Fibroblast of the aortic adventitia (primary cell): ENCODE measurements at places on chromosomes 5 and 9.

DNA sequence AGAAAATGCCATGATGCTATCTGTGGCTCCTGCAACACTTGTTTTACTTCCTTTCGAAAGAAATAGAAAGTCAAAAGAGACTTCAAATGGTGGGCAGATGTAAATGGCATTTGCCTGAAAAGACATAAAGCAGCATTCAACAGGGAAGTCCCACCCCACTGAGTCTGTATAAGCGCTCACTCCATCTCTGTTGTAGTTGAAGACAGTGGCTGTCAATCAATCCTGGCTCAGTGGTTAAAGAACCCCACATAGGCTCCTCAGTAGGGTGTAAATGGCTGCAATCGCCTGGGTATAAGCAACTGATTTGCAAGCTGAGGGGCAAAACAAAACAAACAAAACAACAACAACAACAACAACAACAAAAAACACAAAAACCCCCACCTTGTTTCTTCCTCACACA lies 158.7 kb downstream of the EFNA5 start:
- DNase-seq, result no peak

GRCh38 chr9:22307013-22307711 lies 139.5 kb upstream of the DMRTA1 start:
- DNase-seq, result peak; percentile 79

GRCh38 chr5:58922461-58923171 lies 339.7 kb downstream of the RAB3C start:
- DNase-seq, result peak; percentile 79

GRCh38 chr5:152686931-152687330 lies 281.9 kb upstream of the NMUR2 start:
- no peak for DNase-seq

DNA sequence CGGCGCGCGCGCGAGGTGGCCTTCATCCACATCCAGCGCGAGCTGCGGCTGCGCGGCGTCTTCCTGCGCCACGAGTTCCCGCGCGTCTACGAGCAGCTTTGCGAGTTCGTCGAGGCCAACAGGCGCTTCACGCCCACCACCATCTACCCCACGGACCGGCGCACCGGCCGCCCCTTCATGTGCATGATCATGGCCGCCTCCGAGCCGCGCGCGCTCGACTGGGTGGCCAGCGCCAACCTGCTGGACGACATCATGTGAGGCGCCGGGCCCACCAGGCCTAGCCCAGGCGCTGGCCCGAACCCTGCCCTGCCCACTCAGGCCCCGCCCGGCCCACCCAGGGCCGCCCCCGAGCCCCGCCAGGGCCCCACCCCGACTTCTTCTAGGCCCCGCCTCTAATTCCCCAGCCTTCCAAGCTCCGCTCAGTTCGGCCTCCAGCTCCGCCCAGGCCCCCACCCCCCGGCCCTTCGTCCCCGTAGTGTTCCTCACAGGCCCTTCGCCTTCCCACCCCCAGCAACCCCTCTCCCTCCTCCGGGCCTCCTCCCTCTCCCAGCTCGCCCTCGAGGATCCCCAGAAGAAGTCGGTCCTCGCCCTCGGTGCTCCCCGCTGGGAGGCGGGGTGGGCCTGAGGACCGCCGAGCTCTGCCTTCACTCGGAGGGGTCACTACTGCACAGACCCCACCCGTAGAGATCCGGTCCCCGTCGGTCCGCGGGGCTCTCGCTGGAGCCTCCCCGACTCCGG lies 2.0 kb upstream of the PHPT1 start:
- peak; percentile 74 for DNase-seq

DNA sequence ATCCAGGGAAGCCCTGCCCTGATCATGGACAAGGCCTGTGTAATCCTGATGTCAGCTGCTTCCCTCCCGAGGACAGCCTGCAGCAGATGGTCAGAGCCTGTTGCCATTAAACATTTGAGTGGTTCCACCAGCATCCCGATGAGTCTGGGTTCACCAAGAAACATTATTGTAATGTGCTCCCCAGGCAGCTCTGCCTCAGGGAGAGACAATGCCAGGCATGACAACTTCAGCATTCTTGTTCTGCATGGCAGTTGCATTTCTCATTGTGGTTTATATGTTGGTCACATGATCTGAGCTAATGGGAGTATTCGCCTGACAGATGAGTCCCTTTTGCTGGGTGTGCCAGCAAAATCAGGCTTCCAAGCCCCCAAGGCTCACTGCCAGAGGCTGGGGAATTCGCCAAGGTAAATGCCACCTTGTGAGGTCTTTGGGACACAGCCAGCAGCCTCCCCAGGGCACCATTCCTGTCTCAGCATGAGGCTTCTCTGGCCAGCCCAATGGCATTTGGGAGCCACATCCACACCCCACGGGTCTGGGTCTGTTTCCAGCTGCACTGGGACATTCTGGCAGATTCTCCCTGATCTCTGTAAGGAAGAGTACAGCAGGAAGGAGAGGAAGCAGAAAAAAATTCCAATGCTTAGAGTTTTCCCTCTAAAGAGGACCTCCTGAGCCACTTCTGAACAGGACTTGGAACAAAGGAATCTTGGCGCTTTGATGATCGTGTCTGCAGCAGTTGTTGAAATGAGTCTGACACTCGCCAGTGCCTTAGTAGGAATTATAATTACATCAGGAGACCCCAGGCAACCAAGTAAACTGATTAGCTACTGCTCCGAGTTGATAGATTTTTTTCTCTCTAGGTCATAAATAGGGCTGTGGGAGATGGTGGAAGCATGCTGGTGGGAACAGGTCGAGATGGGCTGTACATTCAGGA lies 18.7 kb downstream of the KCNIP1 start:
- DNase-seq, result peak; percentile 39

- no peak for DNase-seq
Observed at GRCh38 chr5:97729938-97730337, 546.9 kb upstream of the RIOK2 start.

DNA sequence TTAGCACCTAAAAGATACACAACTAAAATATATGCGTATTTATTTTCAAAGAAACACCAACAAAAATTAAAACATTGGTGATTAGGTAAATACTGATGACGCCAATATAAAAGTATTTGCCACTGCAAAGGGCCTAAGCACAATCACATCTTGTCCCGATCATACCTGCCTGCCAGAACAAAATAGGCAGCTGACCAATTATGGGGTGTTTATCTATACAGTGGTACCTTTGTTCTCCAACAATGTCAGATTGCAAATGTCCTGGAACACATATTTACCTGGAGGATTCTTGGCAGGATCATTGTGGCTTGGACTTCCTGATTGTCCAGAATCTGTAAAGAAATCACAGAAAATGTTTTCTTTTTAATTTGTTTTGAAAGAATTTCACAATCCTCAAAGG lies 134.5 kb downstream of the NFIB start:
- DNase-seq, result no peak

DNA sequence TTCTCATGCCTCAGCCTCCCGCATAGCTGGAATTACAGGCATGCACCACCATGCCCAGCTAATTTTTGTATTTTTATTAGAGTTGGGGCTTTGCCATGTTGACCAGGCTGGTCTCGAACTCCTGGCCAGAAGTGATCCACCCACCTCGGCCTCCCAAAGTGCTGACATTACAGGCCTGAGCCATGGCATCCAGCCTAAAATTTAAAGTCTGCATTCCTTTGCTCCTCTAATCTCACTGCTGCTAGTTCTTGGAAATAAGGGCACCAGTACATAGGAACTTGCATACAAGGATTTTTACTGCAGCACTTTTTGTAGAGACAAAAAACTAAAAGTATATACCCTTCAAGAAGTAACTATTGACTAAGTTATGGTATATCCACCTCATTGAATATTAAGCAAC lies 20.0 kb upstream of the DCP2 start:
- peak; percentile 40 for DNase-seq

GRCh38 chr5:176359658-176360057 lies 1.9 kb downstream of the KIAA1191 start:
- no peak for DNase-seq

GRCh38 chr9:840343-840742 lies 1.2 kb upstream of the DMRT1 start:
- no peak for DNase-seq

DNA sequence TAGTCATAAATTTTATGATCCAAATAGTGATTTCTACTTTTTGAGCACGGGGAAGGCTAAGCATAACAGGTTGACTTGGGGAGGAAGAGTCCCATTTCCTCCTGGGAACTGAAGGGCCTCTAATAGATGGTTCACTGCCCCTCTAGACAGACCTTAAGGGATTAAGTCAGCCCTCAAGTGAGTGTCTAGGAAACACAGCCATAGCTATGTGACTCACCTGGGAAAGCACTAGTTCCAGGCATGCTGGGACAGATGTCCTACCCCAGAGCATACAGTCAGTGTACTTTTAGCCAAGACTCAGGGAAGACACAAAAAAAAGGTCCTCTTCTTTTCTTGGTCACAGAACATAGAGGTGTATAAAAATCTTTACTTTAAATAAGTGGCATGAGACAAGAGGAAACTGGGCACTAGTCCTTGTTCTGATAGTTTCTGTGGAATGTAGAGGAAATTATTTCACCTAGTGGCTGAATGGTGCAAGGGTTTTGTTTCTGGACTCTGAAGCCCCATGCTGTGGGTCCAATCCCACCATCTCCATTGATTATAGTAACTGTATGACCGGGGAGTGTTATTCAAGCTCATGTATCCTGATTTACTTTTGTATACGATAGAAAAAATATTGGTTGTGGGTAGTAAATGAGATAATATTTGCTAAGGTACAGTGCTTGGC lies 86.0 kb downstream of the NREP start:
- DNase-seq, result no peak

- DNase-seq, result no peak
Observed at GRCh38 chr9:90735952-90736351, 65.7 kb upstream of the SYK start.

DNA sequence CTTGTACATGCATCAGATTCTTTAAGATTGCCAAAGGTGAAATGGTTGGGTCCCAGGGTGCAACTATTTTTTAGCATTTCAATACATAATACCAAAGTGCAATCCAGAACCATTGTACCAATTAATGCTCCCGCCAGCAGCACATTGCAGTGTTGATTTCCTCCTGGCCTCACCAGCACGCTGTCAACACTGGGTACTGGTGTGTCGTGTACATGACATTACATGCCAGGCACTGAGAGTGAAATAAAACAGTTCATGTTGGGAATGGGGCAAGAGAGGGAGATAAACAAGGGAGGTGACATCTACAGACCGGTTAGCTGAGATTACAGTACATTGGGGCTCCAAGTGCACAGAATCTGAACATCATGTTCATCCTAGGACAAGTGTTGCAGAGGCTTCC lies 37.8 kb downstream of the HMGCS1 start:
- no peak for DNase-seq

DNA sequence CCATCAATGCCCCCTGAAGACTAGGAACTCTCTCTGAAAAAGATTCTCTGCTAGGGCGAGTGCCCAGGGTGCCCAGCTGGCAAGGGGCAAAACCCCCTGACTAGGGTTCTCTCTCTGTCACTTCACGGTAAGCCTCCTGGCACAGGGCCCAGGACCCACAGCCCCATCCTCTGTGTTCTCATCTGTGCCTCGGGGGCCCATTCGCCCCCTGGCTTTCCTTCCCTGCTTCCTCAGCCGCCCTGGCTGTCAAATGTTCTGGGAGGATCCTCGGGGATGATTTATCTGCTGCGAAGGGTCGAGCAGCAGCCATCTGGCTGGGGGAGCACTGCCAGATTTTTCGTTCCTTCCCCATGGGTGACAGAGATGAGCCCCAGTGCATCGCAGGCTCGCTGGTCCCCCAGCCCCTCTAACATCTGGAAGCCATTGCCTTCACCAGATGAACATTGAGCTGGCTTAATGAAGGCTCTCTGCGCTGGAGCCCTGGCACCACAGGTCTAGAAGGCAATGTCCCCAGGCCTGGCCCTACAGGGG lies 24.2 kb downstream of the HMCN2 start:
- no peak for DNase-seq

GRCh38 chr5:143129910-143130612 lies 273.4 kb downstream of the NR3C1 start:
- DNase-seq, result no peak

- no peak for DNase-seq
Observed at GRCh38 chr5:134794819-134795218, 36.2 kb downstream of the DDX46 start.

DNA sequence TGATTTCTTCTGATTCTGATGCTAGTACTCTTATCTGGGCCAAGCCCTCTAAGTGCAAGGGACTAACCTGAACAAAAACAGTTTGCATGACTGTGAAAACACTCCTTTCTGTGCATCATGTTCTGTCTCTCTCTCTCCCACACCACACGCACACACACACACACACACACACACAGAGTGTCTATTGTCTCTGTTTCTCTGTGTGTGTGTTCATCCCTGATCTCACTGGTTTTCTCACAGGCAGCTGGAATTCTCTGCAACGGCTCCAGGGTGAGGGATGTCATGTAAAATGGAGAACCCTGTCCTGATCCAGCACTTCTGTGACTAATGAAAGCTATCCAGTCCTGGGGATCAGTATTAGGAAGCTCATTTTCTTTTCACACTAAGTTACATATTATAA lies 453.1 kb upstream of the RGMB start:
- DNase-seq, result no peak

- no peak for DNase-seq
Observed at GRCh38 chr9:6268826-6269397, 53.3 kb downstream of the IL33 start.

GRCh38 chr5:177445052-177445916 lies 1.3 kb upstream of the PRR7 start:
- no peak for DNase-seq
